ENCODE measurements at places on chromosomes 16 and 17.

DNA sequence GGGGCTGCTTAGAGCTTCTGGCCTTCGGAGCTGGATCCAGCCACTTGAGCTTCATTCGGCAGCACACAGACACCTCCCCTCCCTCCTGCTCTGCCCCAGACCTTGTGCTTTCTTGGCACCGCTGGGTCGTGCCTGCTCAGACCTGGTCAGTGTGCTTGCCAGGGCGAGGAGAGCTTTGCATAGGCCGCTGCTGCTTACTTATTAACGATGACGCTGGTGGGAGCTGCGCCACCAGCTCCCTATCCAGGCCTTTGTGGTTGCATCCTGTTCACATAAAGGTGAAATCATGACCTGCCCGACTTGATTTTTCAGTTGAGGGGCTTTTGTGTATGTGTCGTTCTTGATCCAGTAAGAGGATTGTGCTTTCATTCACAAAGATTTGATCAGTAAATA lies 101.1 kb downstream of the MSI2 start:
- no peak for DNase-seq

DNA sequence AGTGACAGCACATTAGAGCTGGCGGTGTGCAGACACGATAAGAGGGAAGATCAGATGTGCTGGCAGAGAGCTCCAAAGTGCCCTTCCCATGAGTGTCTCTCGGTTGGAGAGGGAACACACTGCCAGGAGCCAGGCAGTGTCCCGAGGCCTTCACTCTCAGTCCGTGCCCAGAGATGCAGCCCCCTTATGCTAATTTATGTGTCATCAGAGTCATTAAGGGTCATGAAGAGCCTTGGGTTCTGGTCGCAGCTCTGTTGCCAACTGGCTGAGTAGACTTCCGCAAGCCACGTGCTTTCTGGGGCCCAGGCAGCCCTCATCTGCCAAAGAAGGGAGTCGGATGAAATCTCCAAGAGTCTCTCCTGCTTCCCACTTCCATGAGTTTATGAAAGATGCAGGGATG lies 232.5 kb downstream of the MSI2 start:
- DNase-seq: no peak

GRCh38 chr17:71313866-71314265 lies 807.0 kb upstream of the SOX9 start:
- DNase-seq: no peak

GRCh38 chr17:8925808-8926207 lies 39.7 kb downstream of the PIK3R5 start:
- DNase-seq: no peak

GRCh38 chr17:50916708-50917417 lies 50.7 kb upstream of the TOB1 start:
- DNase-seq: no peak

- no peak for DNase-seq
Measured at GRCh38 chr16:80723091-80723490, 81.3 kb downstream of the CDYL2 start.

- DNase-seq: peak; percentile 90
Measured at GRCh38 chr16:29899516-29900101, at the start of gene SEZ6L2. Gene SEZ6L2, minus strand, starts transcription at chr16:29899550. Its CDS starts 531 bp downstream, at chr16:29899019.

GRCh38 chr17:49390548-49391324 lies 23.9 kb downstream of the PHB1 start:
- no peak for DNase-seq

DNA sequence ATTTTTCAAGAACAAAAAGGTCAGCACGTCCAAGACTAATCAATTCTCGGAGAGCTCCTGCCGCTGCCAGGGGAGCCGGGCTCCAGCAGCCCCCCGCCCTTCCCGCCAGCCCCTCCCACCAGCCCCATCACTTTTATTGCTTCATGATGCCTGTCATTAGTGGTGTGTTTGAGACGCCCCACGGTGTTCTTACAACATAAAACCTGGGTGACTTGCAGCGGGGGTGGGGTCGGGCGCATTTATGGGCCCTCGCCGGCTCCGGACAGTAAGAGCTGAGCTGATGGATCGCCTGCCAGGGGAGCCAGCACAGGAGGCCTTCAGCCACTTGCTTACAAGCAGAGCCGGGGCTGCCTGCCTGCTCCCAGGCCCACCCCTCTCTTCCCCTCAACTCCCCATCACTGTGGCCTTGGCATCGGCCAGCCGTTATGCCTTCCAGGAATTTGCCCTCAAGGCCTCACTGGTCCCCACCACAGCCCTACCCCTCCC lies 82.9 kb upstream of the CBX4 start:
- DNase-seq: no peak

GRCh38 chr17:30347488-30347887 lies 13.6 kb upstream of the TMIGD1 start:
- no peak for DNase-seq

DNA sequence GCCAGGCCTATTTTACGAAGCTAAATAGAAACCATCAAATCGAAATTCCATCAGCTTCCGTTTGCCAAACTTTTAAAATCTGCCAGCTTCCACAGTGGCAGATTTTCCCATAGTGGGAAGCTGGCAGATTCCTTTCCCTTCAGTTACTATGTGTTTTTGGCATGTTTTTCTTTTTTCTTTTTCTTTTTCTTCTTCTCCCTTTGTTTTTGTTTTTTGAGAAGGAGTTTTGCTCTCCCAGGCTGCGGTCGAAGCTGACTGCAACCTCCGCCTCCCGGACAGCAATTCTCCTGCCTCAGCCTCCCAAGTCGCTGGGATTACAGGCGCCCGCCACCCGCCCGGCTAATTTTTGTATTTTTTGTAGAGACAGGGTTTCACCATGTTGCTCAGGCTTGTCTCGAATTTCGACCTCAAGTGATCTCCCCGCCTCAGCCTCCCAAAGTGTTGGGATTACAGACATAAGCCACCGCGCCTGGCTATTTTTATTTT lies 684 bp upstream of the CWC25 start:
- no peak for DNase-seq

DNA sequence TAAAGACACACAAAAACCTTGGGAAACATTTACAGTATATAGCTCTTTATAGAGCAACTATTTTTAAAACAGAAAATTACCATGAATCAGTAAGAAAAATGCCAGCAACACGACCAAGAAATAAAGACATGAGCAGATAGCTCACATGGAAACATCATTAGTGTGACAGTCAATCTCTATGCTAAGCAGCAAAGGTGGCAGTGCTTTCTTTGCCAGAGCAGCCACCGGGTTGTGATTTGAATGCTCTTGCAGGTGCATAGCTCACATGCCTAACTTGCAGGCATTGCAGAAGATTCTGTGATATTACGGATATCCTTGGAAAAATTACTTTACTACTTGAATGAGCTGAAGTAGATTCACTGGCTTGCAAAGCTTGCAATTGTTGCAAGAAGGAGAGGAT lies 652.9 kb upstream of the C16orf82 start:
- DNase-seq: no peak

GRCh38 chr16:50248845-50249244 lies 17.5 kb upstream of the ADCY7 start:
- no peak for DNase-seq

- DNase-seq: no peak
Measured at GRCh38 chr16:85436636-85437165, 176.4 kb upstream of the GSE1 start.

- DNase-seq: no peak
Measured at GRCh38 chr17:74740641-74741387, 3.8 kb downstream of the RAB37 start.

DNA sequence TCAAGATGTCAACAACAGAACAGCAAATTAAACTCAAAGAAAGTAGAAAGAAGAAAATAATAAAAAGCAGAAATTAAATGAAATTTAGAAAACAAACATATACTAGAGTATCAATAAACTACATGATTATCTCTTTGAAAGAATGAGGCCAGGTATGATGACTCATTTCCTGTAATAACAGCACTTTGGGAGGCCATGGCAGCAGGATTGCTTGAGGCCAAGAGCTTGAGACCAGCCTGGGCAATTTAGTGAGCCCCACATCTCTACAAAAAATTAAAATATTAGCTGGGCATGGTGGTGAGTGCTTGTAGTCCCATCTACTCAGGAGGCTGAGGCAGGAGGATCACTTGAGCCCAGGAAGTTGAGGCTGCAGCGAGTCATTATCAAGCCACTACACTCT lies 232.5 kb downstream of the RAB11FIP4 start:
- no peak for DNase-seq

- DNase-seq: no peak
Measured at GRCh38 chr16:78392585-78393195, 293.2 kb downstream of the WWOX start.

GRCh38 chr17:12522743-12523183 lies 142.9 kb upstream of the MYOCD start:
- no peak for DNase-seq

DNA sequence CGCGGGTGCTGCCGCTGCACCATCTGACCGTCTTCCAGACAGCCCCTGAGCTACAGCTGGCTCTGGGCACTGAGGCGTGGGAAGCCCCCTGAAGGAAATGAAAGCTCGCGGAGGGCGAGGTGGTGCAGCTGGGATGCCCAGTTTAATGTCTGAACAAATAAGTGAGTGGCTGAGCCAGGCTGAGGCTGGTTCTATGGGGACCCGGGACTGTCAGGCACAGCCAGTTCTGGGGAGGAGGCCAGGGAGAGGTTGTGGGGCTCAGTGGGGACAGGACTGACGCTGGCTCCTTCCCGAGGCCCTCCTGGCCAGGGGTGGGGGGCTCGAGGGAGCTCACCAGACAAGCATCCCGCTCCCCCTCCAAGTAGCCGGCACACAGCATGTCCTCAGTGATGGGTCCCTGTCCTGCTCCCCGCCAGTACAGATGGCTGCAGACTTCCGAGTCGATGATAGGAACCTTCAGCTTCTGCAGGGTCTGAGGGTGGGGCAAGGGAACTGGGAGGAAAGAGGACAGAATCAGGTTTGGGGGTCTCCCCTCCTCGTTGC lies 4.4 kb downstream of the PRSS22 start:
- no peak for DNase-seq

GRCh38 chr16:1330260-1330914 lies 3.1 kb upstream of the BAIAP3 start:
- DNase-seq: no peak

GRCh38 chr16:58009856-58010416 lies 8.7 kb downstream of the USB1 start:
- DNase-seq: no peak

DNA sequence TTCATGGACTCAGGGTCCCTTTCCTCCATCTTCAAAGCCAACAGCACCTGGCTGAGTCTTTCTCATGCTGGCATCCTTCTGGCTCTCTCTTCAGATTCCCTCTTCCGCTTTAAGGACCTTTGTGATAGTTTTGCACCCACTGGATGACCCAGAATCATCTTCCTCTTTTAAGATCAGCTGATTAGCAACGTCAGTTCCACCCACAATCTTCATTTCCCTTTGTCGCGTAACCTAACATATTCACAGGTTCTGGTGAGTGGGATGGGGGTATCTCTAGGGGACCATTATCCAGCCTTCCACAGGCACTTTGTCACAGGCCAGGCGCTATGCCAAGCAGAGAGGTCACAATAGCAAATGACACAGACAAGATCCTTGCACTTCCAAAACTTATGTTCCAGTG lies 593.8 kb downstream of the MAF start:
- DNase-seq: no peak

DNA sequence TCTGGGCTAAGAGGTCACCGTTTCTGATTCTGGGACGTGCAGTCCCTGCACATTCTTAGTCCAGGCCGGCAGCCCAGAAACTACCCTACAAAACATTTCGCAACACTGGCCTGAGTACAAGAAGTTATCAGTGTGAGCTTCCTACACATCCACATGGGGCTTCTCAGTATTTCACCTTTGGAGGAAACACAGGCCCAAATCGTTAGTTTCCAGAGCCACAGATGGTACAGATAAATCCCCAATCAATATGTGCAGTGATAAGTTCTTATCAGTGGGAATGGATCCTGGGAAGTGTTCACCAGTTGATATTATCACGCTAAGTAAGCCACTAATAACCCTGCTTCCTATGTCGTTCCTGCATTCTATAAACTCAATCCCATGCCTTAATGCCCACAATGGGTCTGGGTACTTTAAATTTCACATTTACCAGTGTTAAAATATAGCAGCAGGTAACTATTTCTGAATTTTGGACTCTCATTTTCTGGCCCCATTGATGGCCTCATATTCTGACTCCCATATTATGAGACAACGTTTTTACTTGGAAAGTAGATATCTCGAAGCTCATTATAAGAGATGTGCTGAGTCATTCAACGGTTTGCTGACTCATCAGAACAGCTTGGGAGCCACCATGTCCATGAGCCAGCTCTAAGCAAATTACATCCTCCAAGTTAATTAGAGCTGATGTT lies 370.2 kb upstream of the MAF start:
- DNase-seq: no peak

DNA sequence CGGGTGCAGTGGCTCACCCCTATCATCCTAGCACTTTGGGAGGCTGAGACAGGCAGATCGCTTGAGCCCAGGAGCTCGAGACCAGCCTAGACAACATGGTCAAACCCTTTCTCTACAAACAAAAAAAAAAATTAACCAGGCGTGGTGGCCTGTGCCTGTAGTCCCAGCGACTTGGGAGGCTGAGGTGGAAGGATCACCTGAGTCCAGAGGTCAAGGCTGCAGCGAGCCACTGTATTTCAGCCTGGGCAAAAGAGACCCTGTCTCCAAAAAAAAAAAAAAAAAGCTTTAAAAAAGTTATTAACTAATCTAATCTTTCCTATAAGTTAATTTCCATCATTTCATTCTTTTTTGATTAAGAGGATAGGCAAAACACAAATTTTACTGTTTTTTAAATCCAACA lies 2.5 kb downstream of the NCOR1 start:
- no peak for DNase-seq

GRCh38 chr16:62638964-62639870 lies 603.0 kb upstream of the CDH8 start:
- no peak for DNase-seq

DNA sequence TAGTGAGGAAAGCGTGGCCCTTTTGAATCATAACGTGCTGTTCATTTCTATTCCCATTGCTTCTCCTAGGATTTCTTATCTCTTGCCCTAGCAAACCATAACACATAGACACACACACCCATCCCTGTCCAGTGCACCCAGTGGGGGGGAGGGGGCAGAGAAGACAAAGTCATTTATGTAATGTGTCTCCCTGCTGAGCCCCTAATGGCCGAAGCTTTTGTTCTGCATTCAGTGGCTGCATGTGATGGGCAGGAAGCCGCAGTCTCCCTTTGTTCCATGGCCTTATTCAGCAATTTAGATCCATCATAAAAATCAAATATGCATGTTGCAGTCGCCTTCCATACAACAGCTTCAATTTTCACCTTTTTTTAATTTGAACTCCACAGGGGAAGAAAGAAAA lies 325.4 kb downstream of the ZFHX3 start:
- no peak for DNase-seq

DNA sequence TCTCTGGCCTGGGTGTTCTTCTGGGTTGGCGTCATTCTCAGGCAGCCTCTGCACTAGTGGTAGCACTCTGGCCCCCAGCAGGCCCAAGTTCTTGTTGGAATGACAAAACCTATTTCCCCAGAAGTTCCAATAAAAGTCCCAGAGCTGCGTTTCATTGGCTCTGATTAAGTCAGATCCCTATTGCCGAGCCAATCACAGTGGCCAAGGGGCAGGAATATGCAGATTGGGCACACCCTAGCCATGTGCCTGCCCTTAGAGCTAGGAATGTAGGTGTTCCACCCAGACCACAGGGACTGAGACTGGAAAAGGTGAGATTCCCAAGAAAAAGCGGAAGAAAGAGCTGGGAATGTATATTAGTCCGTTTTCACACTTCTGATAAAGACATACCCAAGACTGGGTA lies 44.9 kb upstream of the POLR3E start:
- DNase-seq: no peak

GRCh38 chr16:60811657-60812056 lies 1224.6 kb downstream of the CDH8 start:
- DNase-seq: no peak

Data from NCI-H460 (cell line).